ENCODE measurements at places on chromosomes 3 and 15. TPM values are rescaled to one million over a fixed set of nuclear protein-coding genes. Genes with fewer than 3 reads are reported as not detected.

GRCh38 chr3:127820221-127820825 lies 2.0 kb downstream of the MGLL start:
- DNase-seq, result no peak

GRCh38 chr3:194269610-194270145 lies 81.5 kb downstream of the CPN2 start:
- DNase-seq, result peak; percentile 88

- DNase-seq, result no peak
These were observed 42.1 kb upstream of the BHLHE40 start for GRCh38 chr3:4936982-4937614.

DNA sequence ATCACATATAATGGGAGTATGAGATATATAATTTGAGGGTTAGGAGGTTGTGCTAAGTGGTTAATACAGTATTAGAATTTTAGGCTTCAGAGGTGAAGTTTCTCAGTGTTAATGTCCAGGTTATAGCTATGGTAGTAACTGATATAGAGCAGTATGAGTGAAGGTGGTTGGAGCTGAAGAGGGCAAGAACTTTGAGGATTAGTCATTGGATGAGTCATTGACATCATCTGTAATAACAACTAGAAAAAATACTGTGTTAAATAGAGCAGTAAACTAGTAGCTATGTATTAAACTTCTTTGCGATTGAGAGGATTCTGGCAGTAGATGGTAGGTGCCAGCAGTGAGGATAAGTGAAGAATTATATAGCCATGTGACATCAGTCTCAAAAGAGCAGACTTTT lies 47.5 kb upstream of the EIF3J start:
- no peak for DNase-seq

- no peak for DNase-seq
These were observed 246.9 kb downstream of the UBE2E2 start for GRCh38 chr3:23450051-23450450.

- DNase-seq, result no peak
These were observed 856.5 kb upstream of the ARPP21 start for GRCh38 chr3:34782871-34783270.

DNA sequence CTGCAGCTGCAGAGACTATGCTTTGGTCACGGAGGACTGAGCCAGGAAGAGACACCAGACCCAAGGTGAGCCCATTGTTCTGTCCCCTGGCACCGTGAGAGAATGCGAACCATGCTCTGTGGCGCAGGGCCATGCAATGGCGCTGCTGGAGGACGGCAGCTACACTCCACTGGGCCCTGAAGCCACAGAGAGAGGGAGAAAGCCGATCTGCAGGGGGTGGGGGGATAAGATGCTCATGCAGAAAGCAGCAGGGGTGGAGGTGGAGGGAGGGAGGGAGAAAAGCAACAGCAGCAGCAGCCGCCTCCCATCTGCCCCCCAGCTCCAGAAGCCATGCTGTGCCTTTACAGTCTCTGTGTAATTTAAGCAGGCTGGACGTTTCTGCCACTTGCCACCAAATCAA lies 5.3 kb downstream of the BDH1 start:
- DNase-seq, result no peak

- DNase-seq, result no peak
These were observed 67.9 kb upstream of the AKAP13 start for GRCh38 chr15:85312486-85312885.

The ARNT2 gene
- total RNA-seq, result 6.4 TPM

The ADPGK gene
- 24.8 TPM for total RNA-seq

The PDE12 gene
- 3.0 TPM for total RNA-seq

GRCh38 chr3:141996437-141996836 lies 120.0 kb downstream of the ATP1B3 start:
- no peak for DNase-seq

- DNase-seq, result no peak
These were observed 54.1 kb upstream of the FURIN start for GRCh38 chr15:90814191-90814821.

The TRH gene
- not detected for total RNA-seq
